Dermis blood vessel endothelial cell (primary cell): ENCODE measurements at places on chromosomes 2 and 18. TPM values are rescaled to one million over a fixed set of nuclear protein-coding genes. Genes with fewer than 3 reads are reported as not detected.

The MARCO gene
- total RNA-seq, result not detected in 2 replicates

The KCNG3 gene
- not detected in 2 replicates for total RNA-seq

The CNNM4 gene
- total RNA-seq, result 2.4 and 3.2 TPM in 2 replicates

The MYOM1 gene
- total RNA-seq, result 2.2 and 2.7 TPM in 2 replicates

The KCNIP3 gene
- total RNA-seq, result 0.14 and 0.51 TPM in 2 replicates
